Stimulated activated CD8-positive, alpha-beta memory T cell treated with anti-CD3 and anti-CD28 coated beads, Interleukin-15, amount 100 ng/mL, for 24 hours (primary cell): ENCODE measurements at places on chromosomes 2 and 18.

- DNase-seq: no peak
Measured at GRCh38 chr2:129502781-129503180, 476.7 kb upstream of the RAB6C start.

DNA sequence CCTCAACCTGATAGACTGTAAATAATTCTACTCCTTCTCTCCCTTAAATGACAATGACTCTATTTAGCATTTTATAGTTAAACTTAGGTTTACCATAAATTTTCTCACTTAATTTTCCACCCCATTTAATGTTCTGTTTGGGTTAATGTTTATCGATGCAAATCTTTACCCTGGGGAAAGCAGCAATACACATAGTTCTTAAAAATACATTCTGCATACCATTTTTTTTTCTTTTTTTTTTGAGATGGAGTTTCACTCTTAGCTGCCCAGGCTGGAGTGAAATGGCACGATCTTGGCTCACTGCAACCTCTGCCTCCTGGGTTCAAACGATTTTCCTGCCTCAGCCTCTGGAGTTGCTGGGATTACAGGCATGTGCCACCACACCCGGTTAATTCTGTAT, 14.0 kb downstream of the STAM2 start:
- DNase-seq: no peak

DNA sequence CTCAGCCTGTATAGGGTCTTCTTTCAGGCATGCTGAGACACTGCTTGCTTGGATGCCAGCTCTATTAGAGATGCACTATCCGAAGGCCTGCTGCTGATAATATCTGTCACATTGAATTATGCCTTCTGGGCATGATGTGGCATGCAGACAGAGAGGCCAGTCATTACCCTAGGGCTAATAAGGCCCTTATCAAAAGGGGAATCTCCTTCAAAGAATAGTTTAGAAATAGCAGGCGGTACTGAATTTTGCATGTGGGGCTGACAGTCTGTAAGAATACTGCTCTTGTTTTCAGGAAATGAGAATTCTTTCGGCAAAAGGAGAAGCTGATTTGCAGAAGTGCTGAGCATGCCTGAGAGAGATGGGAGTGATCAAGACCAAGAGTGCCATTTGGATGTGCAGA, 13.1 kb upstream of the LHCGR start:
- DNase-seq: no peak

DNA sequence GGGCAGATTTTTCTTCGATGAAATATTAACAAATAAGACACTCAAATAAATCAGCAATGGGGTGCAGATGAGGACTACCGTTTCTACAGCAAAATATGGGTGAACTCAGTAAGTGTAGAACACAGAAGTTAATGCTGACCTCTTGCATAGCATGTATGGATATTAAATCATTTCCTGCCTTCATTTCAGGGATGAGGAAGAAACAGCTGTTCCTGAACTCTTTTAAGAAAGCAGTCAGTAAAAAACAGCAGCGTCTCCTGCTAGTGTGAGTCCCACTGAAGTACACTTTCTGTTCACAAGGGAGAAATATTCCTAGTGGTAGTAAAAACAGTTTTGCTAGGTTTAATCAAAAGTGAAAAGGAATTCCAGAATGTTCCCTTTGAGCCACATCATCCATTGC, 379.0 kb downstream of the ZEB2 start:
- no peak for DNase-seq

DNA sequence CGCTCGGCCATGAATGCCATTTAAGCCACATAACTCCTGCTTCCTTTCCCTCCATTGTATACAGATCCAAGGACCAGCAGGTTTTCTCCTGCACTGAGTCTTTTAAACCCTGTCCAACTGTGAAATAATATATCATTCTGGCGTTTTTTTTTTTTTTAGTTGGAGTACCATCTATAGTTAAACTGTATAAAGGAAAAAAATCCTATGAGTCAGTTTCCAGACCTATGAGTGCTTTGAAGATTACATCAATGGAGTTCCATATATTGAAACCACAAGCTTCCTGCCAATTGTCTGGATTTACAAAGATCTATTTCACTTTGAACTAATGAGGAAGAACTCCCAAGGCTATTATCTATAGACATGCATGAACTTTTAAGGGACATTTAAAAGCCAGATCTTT, 2.4 kb upstream of the MALT1 start:
- DNase-seq: no peak

DNA sequence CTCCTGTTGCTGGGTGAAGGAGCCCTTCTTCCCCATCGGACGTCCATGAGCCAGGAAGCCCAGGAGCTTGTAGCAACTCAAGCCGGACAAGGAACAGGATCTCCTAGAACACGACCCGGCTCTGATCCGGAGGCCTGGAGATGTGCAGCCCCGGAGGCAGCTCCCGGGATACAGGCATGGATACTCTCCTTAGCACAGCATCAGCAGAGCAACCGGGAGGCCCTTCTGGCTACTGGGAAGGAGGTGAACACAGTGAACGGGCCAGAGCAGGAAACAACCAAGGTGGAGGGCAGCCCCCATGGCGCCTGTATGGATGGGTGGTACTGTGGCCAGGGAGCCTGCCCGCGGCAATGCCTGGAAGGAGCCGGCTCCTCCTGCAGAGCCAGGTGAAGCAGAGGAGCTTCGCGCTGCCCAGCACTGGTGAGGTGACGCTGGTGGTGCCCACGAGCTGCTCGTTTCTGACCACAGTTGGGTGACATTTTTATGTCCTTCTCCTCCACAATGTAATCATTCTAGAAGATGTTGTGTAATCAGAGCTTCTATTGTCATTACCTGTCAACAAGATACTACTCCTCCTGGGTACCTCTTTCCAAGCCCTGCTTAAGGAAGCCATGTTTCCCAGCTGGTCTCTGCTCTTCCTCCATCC, 94.3 kb downstream of the TWIST2 start:
- no peak for DNase-seq

DNA sequence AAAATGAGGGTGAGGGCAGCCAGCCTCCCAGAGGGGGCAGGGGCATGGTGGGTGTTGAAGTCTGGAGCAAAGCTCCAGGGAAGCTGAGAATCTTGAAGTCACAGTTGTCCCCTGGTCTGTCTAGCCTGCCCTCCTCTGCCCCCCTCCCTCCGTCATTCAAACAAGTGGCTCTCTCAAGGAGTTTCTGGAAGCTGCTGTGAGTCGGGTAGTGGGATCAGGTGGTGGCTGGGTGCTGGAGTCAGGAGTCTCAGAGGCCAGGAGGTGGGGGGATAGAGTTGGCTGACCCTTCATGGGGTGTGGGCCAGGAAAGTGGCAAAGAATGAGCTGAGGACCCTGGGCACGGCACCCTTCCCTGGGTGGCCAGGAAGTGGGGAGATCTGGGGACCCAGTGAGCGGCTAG, 495 bp upstream of the ASIC4 start:
- no peak for DNase-seq

- no peak for DNase-seq
Measured at GRCh38 chr2:217289177-217289906, 429.5 kb upstream of the TNP1 start.

- DNase-seq: no peak
Measured at GRCh38 chr2:31785876-31786275, 205.1 kb upstream of the SRD5A2 start.

DNA sequence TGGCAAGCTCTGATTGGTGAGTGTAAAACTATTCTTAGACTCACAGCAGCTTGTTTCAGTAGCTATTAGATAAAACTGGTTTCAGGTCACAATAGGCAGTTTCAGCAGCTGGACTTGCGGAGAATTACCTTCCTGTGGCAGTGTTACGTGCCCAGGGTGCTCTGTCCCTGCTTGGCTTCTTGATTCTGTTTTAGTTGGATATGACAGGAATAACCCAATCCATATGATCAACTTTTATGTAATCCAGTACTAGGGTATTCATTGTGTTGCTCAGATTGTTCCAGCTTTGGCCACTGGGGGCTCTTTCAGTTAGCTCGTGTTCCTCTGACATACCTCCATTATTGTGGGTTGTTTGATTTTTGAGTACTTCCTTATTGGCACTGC, 43.1 kb downstream of the INPP4A start:
- DNase-seq: no peak

DNA sequence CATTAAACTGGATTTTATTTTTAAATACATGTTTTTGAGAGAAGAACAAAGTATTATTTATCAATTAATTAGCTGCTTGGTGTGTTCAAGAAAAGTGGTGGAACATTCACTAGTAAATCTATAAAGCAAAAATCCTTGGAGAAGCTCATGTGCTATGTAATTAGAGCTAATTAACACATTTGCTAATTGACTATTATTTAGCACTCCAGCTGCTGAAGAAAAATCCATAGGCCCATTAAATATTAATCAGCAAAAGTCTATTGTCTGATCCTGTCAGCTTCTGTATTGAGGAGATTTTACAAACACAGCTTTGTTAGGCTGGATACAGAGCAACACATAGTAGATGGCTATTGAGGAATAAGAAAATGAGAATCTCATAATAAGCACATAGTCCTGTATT, 336.1 kb downstream of the RBM43 start:
- no peak for DNase-seq

GRCh38 chr2:19786408-19787058, 115.2 kb downstream of the TTC32 start:
- no peak for DNase-seq

- DNase-seq: no peak
Measured at GRCh38 chr2:133568172-133568571, at the start of gene NCKAP5. Gene NCKAP5, minus strand, starts transcription at chr2:133568463. Its CDS starts 50,937 bp downstream, at chr2:133517526.
